Stimulated activated CD4-positive, alpha-beta T cell treated with anti-CD3 and anti-CD28 coated beads, Interleukin-1b, Interleukin-23, amount 100 ng/mL, for 48 hours (primary cell): ENCODE measurements at places on chromosomes 7 and 10.

DNA sequence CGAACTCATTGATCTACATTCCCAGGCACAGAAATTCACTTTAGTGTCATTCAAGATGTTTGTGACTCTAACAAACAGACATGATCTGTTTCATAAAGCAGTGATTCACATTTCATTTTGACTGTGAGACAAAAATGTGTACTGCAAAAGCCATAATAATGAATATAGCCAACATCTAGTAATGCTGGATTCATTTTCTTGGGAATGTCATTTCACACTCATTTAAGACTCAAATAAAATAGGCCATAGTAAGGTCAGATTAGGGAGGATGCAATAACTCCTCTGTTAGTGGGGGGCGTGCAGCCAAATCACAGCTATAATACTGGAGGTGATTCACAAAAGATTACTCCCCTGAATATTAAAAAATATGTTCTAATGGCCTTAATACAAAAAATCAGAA, 566.6 kb upstream of the ZWINT start:
- DNase-seq = no peak

DNA sequence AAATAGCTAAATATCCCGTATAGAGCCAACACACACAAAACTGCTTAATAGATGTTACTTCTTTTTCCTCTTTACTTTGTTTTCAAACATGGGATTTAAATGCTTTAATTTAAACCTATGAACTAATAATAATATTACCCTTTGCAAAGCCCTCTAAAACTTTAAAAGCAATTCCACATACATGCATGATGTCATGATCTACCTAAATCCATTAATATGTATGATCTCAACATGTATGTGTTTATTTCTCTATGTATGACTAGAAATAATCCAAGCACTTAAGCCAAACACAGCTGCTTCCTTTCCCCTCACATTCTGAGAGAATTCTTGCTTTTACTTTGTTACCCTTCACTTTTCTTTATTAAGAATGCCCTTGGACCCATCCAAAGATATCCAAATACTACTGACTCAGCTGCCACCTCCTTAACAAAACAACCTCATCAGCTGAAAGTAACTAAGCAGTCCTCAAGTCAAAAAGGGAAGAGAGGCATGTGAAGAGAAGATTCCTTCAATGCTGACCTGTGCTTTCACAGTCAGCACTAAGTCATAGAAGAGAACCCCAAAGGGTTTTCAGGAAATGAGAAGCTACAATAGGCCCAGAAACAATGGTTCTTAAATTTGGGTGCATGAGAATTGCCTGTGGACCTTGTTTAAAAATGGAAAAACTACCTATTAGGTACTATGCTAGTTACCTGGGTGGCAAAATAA, 266.4 kb upstream of the LRGUK start:
- DNase-seq = no peak

DNA sequence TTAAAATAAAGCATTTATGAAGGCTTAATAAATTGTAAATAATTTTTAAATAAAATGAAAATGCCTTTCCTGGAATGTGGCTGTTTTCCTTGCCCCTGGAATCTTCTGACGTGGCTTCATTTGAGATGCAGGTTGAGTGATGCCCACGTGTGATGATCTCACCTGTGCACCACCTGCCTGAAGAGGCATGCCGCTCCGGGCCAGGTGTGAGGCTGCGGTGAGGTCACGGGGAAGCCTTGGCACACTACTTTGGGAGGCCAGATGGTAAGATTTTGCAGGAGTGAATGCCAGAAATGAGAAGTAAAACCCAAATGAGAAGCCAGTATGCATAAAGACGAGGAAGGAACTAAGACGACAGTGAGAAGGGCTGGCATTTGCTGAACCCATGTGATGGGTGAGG, 36.2 kb downstream of the GOT1 start:
- no peak for DNase-seq

GRCh38 chr7:155808549-155809331, 3.5 kb downstream of the SHH start:
- no peak for DNase-seq

- no peak for DNase-seq
Observed at GRCh38 chr10:36534471-36535002, 590.9 kb upstream of the ANKRD30A start.

DNA sequence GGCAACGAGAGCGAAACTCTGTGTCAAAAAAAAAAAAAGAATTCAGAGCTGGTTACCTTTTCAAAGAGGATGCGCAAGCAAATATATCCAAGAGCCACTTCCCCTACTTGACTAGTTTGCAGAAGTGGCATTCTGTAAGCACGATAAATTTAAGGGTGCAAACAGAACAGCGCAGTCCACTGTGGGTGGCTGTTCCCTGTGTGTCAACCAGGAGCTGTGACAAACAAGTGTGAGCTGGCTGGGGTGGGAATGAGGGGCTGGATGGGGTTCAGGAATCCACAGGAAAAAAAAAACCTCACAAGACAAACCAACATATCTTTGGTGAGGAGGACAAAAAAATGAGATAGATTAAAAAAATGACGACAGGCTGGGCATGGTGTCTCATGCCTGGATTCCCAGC, 15.9 kb downstream of the GUSB start:
- DNase-seq = no peak

DNA sequence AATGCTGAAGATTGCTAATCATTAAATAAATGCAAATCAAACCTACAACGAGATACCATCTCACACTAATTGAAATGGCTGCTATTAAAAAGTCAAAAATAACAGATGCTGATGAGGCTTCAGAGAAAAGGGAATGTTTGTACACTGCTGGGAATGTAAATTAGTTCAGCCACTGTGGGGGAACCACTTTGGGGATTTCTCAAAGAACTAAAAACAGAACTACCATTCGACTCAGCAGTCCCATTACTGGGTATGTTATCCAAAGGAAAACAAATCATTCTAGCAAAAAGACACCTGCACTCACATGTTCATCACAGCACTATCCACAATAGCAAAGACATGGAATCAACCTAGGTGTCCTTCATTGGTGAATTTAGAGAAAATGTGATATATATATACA, 379.0 kb upstream of the CNTNAP2 start:
- no peak for DNase-seq

GRCh38 chr7:55775051-55775420, 87.5 kb downstream of the SEPTIN14 start:
- DNase-seq = no peak
